ENCODE measurements at places on chromosomes 7 and 10.

- DNase-seq, result no peak
These were observed 165.9 kb downstream of the PLXNA4 start for GRCh38 chr7:132410385-132410784.

GRCh38 chr7:157566631-157567006 is 229.8 kb downstream of the DNAJB6 start:
- DNase-seq, result no peak

- no peak for DNase-seq
These were observed at the start of gene TFPI2 for GRCh38 chr7:93890464-93891068. Gene TFPI2 (minus strand): TSS chr7:93890753. CDS start chr7:93890678, 75 bp downstream.

DNA sequence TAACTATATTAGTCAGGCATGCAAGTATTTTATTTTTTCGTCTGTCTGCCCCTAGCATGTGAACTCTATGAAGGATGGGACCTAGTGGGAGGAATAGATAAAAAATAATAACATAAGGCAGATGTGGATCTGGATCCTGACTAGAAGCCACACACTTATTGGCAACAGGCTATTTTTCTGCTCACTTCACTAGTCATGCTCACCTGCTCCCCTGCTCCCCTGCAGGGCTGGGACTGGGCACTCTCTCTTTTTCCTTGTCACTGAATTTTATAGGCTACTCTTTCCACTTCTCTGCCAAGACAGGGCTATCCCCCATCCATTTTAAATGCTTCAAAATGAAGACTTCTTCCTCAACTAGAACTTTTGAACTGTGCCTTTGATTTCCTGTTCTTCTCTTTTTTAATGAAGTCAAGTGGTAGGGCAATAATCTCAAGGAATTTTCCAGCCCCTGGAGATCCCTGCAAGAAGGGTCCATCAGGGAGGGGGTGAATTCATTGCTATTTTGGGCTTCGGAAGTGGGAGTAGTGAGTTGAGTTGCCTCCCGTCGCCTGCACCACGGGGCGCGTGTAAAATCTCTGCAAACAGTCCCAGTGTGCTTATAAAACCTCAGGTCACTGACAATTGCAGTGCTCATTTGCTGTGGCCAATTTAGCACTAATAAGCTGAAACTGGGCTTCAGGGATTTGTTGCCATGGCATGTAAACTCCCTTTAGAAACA is 156.7 kb upstream of the NPVF start:
- no peak for DNase-seq

DNA sequence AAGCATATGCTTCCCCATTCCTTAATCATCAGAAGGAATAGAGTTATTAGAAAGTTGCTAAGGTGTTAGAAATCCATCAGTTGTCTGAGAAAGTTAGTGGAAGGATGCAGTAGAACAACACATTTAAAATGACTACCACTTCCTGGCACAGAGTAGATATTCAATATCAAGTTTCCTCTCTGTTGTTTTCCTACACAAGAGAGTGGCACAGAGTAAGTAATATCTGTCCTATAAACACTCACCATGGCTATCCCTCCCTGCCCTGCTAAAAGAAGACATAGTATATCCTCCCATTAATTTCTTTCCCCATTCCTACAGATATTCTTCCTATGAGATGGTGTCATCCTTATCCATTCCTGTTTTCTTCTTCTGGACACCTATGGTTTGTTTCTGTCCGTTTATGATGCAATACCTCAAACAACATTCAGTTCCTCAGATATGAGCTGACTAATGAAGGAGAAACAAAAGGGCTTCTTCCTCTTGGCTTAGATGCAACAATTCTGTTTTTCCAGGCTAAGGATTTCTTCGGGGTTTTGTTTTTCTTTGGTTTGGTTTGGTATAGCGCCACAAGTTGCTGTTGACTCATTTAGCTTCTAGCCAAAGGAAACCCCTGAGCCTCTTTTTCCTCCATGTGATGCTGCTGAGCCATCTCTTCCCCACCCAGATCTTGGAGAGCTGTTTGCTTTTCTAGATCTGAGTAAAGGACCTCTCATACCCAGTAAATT is 32.9 kb upstream of the BPGM start:
- no peak for DNase-seq

GRCh38 chr10:80410122-80410521 is 1.8 kb downstream of the PRXL2A start:
- DNase-seq, result no peak

GRCh38 chr7:29499932-29500331 is 63.7 kb upstream of the PRR15 start:
- no peak for DNase-seq

DNA sequence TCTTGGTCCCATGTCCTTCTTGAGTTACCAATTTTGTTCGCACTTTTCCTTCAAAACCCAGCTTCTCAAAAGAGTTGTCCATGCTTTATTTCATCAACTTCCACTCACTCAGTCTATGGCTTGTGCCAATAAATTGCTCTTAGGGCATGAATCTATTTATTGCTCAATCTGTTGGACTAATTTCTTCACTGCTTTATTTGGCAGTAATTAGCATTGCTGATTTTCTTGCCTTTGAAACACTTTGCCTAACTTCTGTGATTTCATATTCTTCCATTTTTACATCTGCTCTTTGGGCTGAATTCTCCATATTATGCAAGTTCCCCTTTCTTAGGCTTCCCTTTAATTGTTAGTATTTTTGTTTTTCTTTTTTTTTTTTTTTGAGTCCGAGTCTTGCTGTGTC is 16.8 kb downstream of the DLD start:
- DNase-seq, result no peak

GRCh38 chr7:27107391-27108381 is 5.2 kb upstream of the HOXA2 start:
- DNase-seq, result no peak

- no peak for DNase-seq
These were observed 51.5 kb downstream of the VAX1 start for GRCh38 chr10:117086546-117086945.

DNA sequence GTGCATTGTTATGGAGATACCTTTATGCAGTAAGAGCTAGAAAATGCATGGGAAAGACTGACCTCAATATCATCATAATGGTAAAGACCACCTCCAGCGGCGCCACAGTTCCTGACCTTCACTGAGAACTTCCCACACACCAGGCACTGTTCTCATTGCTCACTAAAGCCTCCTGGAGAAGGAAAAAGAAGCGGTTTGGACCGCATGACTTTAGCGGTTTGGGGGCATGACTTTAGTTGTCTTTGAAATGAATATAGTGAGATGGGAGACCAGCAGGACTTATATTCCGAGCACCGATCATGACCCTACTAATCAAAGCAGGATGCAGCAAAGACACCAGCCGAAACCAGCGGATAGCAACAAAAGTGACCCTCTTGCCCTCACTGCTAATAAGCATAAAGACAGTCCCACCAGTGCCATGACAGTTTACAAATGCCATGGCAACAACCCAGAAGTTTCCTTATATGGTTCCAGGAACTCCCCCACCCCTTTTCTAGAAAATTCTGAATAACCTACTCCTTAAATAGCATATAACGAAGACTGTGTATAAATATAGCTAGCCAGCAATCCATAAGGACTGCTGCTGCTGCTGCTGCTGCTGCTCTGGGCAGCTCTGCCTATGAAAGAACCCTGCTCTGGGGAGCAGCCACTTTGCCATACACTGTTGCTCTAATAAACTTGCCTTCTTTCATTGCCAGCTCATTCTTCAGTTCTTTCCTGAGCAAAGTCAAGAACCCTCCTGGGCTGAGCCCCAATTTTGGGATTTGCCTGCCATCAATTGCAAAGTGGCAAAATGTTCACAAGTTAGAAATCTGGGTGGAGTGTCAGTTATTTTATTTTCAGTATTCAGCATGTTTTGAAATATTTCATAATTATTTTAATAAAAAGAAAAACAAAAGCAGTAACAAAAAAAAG is 694.1 kb downstream of the SUGCT start:
- no peak for DNase-seq

DNA sequence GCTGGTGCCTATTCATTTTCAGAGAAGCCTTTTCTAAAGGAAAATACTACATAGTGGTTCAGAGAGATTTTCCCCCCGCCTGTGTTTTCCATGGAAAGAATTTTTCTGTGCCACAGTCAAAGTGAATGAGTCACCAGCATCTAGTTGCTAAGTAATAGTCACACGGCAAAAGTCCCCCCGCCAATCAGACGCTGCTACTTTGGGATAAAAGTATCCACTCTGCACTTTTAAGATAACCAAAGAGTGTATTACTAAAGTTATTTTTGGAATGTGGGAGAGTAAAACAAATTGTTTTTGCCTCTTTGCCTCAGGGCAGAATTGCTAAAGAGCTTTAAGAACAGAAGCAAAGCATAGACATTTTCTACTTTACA is 23.5 kb downstream of the ABLIM1 start:
- DNase-seq, result no peak

DNA sequence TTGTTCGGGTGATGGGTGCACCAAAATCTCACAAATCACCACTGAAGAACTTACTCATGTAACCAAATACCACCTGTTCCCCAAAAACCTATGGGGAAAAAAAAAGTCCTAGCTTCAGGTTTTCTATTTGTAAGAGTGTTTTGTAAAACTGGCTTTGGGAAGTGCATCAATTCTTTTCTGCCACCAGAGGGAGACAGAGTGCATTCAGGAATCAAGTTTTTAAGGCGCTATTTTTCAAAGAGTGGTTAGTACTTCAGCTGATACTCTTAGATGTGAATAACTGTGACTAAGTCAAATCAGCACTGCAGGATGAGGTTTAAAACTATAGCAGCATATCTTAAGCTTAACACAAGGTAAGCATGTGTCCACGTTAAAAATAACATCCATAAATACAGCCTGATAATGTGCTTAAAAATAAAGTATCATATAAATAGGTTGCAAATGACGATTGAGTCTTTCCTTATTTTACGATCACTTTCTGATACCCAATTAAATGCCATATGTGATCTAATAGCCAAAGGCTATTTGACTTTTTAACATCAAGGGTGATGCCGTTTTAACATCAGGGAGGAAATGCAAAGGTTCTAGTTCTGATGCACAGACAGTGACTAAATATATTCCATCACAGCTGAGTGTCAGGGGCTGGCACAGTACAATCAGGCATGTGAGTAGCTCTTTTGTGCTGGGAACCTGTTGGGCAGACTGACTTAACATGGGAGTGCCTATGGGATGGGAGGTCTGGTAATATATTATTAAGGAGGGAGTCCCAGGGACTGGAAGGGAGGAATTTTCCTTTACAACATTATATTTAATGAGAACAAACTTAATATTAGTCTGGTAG is 10.6 kb upstream of the LYZL2 start:
- DNase-seq, result no peak

GRCh38 chr7:122300211-122300932 is 4.2 kb downstream of the FEZF1 start:
- peak; percentile 75 for DNase-seq

DNA sequence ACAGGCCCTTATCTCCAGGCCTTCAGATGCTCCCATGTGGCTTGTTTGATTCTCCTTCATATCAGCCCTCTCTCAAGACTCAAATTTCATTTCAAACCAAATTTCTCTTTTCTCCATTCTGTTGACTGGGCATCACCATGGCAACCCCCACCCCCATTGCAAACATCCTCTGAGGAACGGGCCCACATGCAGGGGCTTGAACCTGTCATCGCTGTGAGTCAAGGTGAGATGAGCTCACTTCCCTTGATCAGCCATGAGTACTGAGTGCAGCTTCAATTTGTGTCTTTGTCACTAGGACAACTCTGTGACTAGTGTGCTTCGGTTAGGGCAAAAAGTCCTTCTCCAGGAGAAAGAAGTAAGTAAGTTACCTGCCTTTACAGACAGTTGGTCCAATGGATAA is 41.9 kb downstream of the CALML3 start:
- no peak for DNase-seq

DNA sequence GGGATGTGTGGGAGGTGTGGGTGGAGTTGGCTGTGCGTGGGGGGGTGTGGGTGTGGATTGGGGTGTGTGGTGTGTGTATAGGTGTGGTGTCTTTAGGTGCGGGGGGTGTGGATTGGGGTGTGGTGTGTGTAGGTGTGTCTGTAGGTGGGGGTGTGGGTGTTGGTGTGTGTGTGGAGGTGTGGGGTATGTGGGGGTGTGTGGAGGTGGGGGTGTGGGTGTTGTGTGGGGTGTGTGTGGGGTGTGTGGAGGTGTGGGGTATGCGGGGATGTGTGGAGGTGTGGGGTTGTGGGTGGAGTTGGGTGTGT is 33.9 kb downstream of the SPDYE17 start:
- DNase-seq, result no peak
